ENCODE measurements at places on chromosomes 3 and 15. TPM values are rescaled to one million over a fixed set of nuclear protein-coding genes. Genes with fewer than 3 reads are reported as not detected.

GRCh38 chr3:117751651-117752050 lies 1042.1 kb downstream of the TUSC7 start:
- no peak for DNase-seq

DNA sequence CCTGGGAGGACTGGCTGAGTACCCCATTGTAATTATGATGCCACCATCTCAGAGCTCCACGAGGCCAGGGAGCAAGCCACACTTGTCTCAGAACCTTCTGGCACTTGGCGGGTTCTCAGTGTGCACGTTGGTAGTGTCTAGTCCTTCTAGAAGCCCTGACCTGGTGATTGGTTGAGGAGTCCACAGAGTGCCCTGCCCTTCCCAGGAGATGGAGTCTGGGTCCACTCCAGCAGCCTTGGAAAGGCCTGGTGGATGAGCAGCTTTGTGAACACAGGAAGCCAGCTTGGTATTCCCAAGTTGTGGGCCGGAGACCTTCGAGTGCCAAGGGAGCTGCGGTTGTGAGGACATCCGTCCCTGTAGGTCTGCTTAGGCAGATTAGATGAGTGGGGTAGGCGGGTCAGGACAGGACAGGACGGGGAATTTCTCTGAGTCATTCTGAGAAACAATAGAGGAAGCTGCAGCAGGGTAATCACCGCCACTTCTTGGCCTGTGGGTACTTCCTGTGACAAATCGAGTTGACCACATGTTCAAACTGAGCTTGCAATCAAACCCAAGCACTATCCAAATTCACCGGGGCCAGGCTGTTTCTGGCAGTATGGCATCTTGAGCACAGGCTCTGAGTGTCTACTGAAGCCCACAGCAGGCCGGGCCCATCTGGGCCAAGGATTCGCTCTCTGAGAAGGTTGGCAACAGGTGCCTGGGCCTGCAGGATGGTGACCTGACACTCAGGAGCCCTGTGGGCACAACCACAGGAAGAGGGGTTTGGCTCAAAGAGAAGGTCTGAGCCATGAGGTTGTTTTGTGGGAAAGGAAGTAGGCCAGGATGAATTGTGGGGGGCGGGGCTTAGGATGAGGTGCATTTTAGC lies 71.5 kb upstream of the PLXNA1 start:
- DNase-seq, result peak; percentile 94

DNA sequence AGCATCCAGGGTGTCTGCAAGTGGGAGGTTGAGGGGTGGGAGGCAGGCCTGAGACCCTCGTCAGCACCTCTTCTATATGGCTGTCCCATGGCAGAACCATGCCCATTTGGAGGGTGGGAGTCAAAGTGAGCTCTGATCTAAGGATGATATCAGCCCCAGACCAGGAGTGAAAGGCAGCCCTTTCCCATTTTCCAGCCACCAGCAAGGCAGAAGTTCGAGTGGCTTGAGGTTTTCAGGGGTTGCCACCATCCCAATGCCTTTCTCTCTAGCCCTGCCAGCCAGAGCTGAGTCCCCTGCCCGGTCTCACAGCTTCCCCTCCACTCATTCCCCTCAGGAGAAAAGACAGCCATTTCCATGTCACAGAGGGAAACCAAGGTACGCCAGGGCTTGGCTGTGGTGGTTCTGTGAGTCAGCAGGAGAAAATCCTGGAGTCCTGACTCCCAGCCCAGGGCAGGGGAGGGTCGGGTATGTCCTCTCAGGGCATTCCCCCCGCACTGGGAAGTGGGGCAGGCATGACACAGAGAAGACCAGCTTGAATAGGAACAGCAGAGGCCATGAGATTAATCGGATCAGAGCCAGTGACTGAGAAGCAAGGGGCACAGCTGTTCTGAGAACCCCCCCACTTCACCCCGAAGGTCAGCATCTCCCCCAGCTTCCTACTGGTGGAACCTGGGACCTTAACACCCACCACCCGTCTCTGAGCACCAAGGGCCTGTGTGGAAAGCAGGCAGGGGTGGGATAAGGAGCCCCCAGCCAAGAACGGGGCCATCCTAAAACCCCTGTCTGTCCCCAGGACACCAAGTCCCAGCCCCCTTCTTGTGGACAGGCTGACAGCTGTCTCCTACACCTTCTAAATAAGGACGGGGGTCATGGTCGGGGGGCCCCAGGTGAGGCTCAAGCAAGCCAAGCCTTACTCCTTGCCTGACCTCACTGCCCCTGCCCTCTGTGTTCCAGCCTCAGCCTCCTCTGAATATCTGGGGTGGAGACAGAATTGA lies 965 bp upstream of the SLC38A3 start:
- DNase-seq, result no peak

DNA sequence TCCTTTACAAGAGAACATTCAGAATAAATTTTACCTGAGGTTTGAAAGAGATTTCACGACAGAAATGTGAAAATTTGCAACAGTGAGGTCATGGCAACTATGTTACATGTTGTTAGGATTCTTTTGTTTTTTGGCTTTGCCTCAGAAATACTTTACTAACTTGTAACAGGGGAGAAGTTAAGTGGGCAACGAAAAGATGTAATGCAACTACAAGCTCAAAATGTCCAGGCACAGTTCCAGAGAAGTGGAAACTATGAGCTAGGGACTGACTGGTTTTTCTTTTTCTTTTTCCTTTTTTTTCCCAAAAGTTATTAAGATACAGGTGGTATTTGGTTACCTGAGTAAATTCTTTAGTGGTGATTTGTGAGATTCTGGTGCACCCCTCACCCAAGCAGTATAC lies 111.5 kb upstream of the PPP2R3A start:
- no peak for DNase-seq

DNA sequence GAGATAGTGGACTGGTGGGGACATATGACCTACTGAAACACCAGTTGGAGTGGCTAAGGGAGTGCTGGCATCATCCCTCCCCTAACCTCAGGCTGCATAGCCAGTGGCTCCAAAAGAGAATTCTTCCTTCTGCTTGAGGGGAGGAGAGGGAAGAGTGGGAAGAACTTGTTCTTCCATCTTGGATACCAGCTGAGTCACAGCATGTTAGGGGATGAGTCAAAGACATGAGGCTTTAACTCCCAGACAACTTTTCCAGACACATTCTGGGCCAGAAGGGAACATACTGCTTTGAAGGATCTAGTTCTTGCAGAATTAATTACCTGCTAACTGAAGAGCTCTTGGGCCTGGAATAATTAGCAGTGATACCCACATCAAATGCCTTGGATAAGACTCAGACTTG lies 36.8 kb upstream of the PEX5L start:
- no peak for DNase-seq

- no peak for DNase-seq
Observed at GRCh38 chr3:134093956-134094355, 64.2 kb upstream of the SLCO2A1 start.

GRCh38 chr15:48861813-48862431 lies 16.0 kb upstream of the EID1 start:
- peak; percentile 58 for DNase-seq

GRCh38 chr15:97141360-97141759 lies 810.9 kb downstream of the NR2F2 start:
- DNase-seq, result no peak

GRCh38 chr15:100833417-100834389 lies 45.9 kb upstream of the ALDH1A3 start:
- no peak for DNase-seq

DNA sequence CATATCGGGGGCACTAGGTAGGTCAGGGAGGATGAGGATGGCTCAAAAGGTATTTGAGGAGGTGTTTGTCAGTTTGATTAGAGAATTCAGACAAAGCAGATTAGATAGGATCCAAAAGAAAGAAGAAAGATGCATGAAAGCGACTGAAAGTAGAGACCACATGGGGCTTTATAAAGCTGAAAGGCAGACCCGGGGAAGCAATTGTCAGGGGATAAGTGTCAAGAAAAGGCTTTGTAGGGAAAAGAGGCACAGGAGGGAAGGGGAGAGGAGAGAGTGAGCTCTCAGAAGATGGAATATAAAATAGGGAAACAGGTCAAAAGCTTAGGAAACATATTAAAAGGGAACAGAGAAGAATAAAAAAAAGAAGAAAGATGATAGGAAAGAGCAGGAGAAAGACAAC lies 308.2 kb upstream of the RORA start:
- DNase-seq, result no peak

- peak; percentile 40 for DNase-seq
Observed at GRCh38 chr3:148319161-148319915, 378.4 kb upstream of the AGTR1 start.

- no peak for DNase-seq
Observed at GRCh38 chr3:71011565-71012287, 571.8 kb downstream of the FOXP1 start.

- DNase-seq, result no peak
Observed at GRCh38 chr3:134904776-134905646, 110.0 kb downstream of the EPHB1 start.

DNA sequence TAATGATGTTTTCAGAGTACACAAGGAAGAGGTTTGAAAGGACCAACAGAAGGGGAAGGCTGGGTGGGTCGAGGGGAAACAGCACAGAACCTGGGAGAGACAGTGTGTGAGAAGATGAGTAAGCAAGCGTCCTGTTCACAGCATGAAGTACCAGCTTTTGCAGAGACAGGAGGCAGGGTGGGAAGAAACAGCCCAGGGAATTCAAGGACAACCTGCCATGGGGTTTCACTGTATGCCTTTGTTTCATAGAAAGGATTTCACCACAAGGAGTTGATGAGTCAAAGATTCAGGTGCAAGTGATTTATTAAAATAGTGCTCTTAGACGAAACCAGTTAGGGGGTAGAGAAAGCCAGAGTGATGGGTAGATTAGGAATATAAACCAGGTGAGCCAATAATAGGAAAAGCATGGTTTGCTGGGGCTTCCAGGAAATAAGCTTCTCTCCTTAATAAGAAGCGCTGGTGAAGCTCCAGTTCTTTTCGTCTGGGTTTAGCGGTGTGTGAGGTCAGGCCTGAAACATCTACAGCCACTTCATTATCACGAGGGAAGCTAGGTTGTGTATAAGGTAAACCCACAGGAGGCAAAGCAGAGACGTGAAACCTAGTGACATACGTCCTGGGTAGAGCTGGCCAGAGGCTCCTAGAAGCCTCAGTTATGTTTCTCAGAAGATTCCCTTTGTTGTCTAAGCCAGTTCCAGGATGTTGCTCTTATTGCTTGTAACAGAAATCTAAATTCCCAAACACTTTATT lies 3.9 kb downstream of the HHLA2 start:
- DNase-seq, result no peak

GRCh38 chr3:32340611-32341365 lies 50.9 kb upstream of the CMTM7 start:
- no peak for DNase-seq

- no peak for DNase-seq
Observed at GRCh38 chr15:80697075-80697685, 2.1 kb downstream of the ABHD17C start.

- DNase-seq, result no peak
Observed at GRCh38 chr15:98232761-98233160, 272.3 kb downstream of the ARRDC4 start.

DNA sequence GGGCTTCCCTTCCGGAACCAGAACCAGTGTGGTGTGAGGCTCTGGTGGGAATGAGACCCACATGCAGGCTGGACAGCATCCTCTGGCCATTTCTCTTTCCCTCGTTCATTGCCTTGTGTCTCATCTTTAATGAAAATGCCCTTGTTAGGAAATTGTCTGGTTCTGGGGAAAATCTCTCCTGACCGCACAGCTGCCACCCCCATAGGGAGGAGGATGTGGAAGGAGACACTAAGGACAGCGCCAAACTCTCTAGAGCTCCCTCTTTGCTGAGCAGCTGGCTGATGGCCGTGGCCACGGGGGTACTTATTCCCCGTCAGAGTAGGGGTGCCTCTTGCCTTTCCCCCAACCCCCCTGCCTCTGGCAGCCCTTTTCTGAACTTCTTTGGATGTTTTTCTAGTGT lies 297.6 kb upstream of the C2CD4B start:
- no peak for DNase-seq

GRCh38 chr3:106172780-106173179 lies 304.0 kb upstream of the CBLB start:
- no peak for DNase-seq

DNA sequence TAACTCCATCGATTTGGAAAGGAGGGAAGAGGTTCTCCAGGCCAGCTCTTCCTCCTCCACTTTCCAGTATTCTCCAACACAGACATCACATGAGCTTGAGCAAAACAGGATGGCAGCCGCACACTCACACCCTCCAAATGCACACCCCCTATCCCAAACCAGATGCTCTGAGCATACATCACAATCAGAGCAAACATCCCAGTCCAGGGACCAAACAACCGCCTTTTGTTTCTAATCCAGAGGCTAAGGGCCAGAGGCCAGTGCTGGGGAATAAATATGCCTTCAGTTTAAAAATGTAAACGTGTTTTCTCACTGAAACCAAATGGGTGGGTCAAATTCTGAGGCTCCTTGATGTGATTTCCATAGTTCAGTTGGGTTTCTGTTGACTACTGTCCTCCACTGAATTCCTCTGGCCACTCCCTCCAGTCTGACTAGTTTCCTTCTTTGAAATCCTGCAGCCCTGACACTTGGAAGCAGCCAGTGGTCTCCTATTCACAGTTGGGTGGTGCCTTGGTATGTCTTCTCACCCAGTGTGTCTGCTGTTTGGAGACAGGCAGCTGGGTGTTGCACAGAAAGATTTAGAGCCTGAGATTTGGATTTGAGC lies 19.2 kb upstream of the MFGE8 start:
- no peak for DNase-seq

DNA sequence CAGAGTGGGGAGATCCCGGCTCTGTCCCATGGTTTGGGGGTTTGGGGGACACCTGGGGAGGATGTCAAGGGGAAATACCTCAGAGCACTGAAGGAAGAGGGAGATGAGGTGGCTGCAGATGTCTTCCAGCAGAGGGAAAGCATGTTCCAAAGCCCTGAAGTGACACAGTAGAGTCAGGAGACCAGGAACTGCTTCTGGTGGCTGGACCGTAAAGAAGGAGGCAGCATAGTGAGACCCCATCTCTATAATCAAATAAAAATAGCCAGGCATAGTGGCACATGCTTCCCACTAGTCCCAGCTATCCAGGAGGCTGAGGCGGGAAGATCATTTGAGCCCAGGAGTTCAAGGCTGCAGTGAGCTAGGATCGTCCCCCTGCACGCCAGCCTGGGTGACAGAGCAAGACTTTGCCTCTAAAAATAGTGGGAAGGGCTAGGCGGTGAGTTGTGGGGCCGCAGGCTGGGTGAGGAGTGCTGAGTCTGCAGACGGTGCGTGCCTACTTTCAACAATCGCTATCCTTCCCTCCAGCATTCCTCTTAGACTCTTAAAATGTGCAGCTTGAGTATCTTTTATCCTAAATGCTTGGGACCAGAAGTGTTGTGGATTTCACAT lies 26.2 kb downstream of the HES1 start:
- DNase-seq, result no peak

- no peak for DNase-seq
Observed at GRCh38 chr15:57456559-57456958, 80.3 kb downstream of the CGNL1 start.

- DNase-seq, result no peak
Observed at GRCh38 chr15:90674476-90674875, 42.7 kb upstream of the BLM start.

- no peak for DNase-seq
Observed at GRCh38 chr3:45259133-45259532, 33.0 kb upstream of the TMEM158 start.

Gene NFKBIZ
- total RNA-seq, result 51.3 TPM

Gene CCR8
- total RNA-seq, result 47.6 TPM

Gene DNAH12
- 0.06 TPM for total RNA-seq

Gene TMEM45A
- 0.89 TPM for total RNA-seq

Gene RBP2
- not detected for total RNA-seq

Gene STRIT1
- not detected for total RNA-seq

Gene GOLGA8O
- 7.8 TPM for total RNA-seq

Gene COL8A1
- total RNA-seq, result 0.09 TPM

Gene BOC
- total RNA-seq, result not detected
